ENCODE measurements at places on chromosomes 2 and 18. TPM values are rescaled to one million over a fixed set of nuclear protein-coding genes. Genes with fewer than 3 reads are reported as not detected.

The FOXD4L1 gene
- total RNA-seq: 0.25 TPM

The ALPP gene
- total RNA-seq: not detected

The CHRND gene
- not detected for total RNA-seq

The FKBP1B gene
- 76.5 TPM for total RNA-seq

The FBXO48 gene
- 0.49 TPM for total RNA-seq

The RBKS gene
- total RNA-seq: 1.7 TPM

The CCBE1 gene
- total RNA-seq: 39.1 TPM

The MEIS1 gene
- total RNA-seq: 11.1 TPM

The RGPD4 gene
- 0.25 TPM for total RNA-seq

The RIT2 gene
- 16.0 TPM for total RNA-seq

The TRIM54 gene
- total RNA-seq: not detected

The NEU2 gene
- total RNA-seq: not detected

The OSBPL6 gene
- 15.7 TPM for total RNA-seq

The PSTPIP2 gene
- total RNA-seq: 1.2 TPM

The BCS1L gene
- 23.6 TPM for total RNA-seq

The SCYGR2 gene
- total RNA-seq: not detected

The IL1F10 gene
- not detected for total RNA-seq

The MLPH gene
- total RNA-seq: 0.98 TPM

The C18orf54 gene
- 11.8 TPM for total RNA-seq

The UGGT1 gene
- 41.8 TPM for total RNA-seq

The SNTG2 gene
- total RNA-seq: 0.98 TPM

The SLC4A5 gene
- total RNA-seq: 2.7 TPM

The SCN1A gene
- 16.0 TPM for total RNA-seq

Measured in temporal lobe (tissue), 4 donors.